Left kidney (tissue), 8 donors: ENCODE measurements at places on chromosomes 1 and 21. TPM values are rescaled to one million over a fixed set of nuclear protein-coding genes. Genes with fewer than 3 reads are reported as not detected.

AKR7A3 gene
- polyA plus RNA-seq = 2.6 TPM

KCNJ15 gene
- 269 TPM for polyA plus RNA-seq

SH3BGR gene
- 4.3 TPM for polyA plus RNA-seq

SNIP1 gene
- 13.8 TPM for polyA plus RNA-seq

SIM2 gene
- 26.9 TPM for polyA plus RNA-seq

ZNF593OS gene
- polyA plus RNA-seq = 1.4 TPM

CLEC20A gene
- 0.30 TPM for polyA plus RNA-seq

DNA sequence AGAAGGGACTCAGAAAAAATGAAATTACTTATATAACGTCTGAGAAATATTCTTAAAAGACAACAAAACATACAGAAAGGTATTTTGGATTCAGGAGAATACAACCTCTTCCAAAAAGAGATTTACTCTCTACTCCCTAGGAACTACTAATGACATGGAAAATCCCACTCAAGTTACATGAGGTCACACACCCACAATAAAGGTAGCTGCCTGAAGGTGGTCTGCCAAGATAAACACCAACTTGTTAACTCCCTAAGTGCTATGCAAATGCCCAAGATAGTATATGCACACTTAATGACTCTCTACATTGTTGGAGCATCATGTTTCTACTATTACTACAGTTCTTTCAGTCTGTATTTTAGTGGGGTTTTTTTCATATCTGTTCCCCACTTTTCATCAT lies 26.5 kb downstream of the RERE start:
- DNase-seq = peak; percentile 15

DNA sequence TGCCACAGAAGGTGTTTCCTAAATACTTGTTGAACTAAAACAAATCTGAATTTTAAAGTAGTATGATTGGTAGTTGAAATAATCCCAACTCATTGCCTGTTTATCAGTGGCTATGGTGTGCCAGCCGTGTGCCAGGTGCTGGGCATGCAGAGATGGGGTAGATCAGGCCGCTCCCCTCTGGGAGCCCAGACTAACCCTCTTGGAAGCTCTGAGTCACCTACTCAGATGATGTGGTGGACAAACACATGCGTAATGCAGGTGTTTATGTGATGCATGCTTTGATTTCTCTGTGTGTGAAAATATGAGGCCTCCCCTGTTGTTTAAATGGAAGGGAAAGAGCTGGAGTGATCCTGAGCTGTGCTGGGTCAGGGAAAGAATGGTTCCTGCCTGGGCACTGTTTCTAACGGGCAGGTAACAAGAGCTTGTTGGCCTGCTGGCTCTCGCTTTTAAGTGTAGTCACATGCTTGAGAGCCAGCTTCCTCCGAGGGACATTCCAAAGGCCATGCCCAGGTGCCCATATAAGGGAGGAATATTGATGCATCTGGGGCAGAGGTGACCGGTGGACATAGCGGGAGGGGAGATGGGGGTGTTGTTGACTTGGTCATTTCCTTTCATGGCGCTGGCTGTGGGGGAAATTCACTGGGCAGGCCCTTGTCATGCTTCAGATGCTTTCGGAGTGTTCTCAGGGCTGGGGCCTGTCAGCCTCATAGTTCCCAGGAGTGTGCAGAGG lies 10.2 kb downstream of the MFN2 start:
- no peak for DNase-seq

DNA sequence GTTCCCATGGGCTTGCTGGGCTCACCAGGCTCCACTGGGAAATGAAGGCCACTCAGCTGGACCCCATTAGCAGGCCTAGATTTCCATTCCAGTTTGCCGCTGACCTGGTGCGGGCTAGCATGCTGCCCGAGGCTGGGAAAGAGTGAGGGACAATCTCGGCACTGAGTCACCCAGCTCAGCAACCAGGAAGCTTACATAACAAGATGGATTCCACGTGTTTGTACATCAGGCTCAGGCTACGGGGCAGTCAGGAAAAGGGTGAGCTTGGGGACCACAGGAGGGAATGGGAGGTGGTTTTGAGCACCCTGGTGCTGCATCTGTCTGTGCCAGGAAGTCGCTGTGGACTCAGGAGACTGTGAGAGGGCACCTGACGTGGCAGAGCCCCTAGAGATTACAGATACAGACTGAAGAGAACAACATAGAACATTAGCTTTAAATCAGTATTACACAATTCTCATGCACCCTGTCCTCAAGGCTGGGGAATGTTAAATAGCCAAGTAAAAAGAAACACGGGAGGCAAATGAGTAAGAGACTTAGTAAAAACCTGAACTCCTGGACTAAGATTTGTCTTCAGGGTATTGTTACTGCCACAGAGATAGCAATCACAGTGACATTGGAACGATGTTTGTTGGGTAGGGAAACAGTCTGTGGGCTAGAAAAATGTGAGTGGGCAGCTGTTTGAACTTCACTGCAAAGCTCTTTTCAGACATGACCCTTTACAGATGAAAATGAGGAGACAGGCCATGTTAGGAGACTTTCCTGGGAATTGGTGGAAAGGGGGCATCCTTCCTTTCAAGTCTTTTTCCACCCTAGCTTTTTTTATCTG lies 51.1 kb downstream of the GLUL start:
- DNase-seq = no peak

DNA sequence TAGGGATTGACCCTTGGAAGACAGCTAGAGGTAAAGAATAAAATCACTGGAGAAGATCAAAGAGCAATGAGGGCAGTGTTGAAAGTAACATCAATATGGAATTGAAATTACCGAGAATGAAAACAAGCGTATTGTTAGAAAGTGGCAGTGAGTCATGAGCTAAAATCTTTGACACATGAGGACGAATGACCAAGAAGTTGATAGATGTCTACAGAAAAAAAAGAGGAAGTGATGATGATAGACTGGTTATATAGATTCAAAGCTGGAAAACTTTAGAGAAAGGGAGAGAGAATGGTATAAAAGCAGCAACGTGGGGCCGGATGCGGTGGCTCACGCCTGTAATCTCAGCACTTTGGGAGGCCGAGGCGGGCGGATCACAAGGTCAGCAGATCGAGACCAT lies 12.5 kb upstream of the DNM3 start:
- no peak for DNase-seq

DNA sequence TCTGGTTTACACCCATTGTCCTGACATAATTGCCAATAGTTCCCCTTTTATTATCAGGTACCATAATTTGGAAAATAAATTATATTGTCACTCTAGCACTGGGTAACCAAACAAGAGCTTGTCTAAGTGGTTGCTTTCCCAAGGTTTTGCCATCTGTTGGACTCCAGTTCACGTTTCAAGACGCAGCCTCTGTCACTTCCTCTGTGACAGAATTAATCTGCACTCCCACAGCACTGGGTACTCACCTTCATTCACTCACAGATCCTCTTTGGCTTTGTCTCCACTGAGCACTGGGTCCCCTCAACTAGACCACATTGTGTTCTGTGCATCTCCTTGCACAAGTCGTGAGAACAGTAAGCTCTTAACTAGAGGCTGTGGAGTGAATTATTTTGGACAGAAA lies 123.6 kb upstream of the JUN start:
- DNase-seq = no peak

DNA sequence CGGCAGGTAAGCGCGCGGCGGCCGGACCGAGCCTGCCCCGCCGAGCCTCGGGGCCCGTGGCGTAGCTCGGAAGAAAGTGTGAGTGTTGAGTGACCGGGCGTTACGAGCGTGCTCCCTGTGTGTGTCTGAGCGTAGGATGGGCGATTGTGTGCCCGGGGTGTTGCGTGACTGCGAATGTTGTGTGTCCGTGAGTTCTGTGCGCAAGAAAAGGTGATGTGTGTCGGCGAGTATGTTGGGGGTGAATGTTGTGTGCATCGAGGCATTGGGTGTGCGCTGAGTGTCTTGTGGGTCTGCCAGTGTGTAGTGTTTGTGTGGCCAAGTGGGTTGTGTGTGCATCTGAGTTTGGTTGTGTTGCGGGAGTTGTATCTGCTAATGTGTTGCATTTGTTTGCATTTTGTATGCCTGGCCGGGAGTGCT lies 398 bp downstream of the PTPRU start:
- DNase-seq = no peak

- DNase-seq = no peak
Observed at GRCh38 chr1:13628711-13629110, 45.1 kb downstream of the PDPN start.

DNA sequence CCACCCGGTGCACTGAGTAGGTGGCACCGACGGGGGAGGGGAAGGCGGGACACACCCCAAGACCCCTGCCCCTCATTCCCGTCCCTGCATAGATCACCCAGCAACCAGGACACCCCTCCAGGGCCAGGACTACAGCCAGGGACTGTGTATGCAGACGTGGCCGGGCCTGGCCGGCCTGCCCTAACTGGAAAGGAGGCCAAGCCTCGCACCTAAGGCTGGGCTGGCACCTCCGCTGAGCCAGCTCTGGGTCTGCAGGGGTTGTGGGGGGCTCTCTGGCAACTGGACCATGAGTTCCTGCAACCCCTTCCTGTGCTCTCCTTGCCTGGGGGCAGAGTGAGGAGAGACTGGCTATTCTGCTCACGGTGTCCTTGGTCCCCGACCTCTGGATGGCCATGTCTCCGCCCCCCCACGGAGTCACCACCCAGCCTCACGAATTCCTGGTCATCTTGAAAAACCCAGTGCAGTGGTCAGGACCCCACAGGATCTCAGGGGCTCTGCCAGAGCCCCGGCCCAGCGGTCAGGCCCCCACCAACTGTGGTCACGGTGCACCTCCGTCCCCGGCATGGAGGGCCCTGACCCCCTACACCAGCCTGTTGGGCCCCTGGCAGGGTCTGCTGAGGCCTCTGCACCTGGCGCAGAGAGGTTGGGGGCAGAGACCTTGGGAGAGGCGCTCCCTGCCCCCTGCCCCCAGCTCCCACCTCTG lies 1.1 kb upstream of the FNDC10 start:
- DNase-seq = no peak

DNA sequence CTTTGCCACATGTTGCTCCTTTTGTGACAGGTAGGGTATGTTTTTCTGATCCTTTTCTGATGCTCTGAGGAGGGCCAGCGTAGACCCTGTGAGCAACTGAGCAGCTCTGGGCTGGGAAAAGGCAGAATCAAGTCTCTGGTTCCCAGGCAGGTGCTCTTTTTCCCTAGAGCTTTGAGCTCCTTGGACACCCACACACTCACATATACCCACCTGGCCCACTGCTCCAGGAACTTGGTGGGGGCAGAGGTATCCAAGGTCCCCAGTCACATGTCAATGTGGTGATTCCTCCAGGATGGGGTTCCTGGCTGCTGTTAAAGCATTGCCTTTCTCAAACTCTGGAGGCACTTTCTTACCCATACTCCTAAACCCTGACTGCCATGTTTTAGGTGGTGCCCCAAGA lies 5.4 kb downstream of the CD2 start:
- DNase-seq = no peak

DNA sequence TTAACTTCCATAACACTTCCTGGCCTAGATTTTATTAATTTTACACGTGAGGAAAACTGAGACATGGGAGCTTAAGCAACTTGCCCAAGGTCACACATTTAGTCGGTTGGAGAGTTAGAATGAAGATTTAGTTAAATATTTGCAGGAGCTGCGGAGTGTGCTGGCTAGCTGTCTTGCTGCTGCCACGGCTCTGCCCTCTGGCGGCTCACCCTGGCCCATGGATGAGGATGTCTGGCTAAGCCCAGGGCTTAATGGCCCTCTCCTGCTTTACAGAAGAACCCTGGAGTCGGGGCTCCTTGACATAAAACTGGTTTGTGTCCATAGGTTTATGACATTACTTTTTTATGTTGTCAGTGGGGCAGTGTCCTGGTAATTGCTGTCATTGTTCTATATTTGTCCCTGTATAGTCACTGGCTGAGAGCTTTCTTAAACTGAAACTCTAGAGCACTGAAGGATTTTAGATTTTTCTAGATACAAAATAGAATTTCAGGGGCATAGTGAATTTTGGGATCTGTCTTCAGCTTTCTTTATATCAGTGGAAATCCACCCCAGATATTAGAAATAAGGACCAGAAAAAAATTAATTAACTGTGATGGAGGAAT lies 88.9 kb upstream of the WLS start:
- peak; percentile 51 for DNase-seq

GRCh38 chr21:41833497-41834115 lies 45.5 kb downstream of the PRDM15 start:
- DNase-seq = no peak

GRCh38 chr21:44845418-44846223 lies 27.8 kb upstream of the SUMO3 start:
- peak; percentile 44 for DNase-seq
